PC-3 (cell line): ENCODE measurements at places on chromosomes 4 and X. TPM values are rescaled to one million over a fixed set of nuclear protein-coding genes. Genes with fewer than 3 reads are reported as not detected.

GRCh38 chr4:26964994-26965393 lies 104.4 kb downstream of the STIM2 start:
- no peak for DNase-seq

DNA sequence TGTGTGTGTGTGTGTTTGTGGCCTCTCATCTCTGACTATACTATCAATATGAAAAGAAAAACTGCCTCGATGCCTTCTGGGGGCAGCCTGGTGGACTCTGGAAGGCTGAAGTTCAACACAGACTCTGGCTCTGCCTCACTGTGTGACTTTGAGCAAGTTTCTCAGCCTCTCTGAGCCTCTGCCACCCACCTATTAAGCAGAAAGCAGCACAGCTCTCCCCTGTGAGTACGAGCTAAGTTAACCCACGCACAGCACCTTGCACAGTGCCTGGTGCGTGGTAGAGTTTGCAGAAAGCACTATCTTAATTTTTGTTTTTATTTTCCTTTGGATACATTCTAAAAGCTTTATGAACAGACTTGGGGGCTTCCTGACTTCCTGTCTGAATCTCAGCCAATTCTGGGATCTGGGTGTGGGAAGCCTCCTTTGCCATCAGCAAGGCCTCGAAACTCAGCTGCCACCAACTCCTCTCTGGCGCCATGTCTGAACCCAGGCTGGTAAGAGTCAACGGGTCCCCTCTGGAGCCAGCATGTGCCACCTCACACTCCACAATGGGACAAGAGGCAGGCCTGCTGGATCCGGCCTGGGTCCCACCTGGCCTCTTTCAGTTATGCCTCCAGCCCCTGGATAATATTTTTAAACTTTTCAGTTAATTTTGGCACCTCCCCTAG lies 57.3 kb downstream of the JAKMIP1 start:
- no peak for DNase-seq

GRCh38 chrX:53824686-53825085 lies 138.2 kb upstream of the HUWE1 start:
- no peak for DNase-seq

GRCh38 chr4:1727117-1728031 lies 6.1 kb downstream of the TACC3 start:
- DNase-seq, result peak; percentile 89

DNA sequence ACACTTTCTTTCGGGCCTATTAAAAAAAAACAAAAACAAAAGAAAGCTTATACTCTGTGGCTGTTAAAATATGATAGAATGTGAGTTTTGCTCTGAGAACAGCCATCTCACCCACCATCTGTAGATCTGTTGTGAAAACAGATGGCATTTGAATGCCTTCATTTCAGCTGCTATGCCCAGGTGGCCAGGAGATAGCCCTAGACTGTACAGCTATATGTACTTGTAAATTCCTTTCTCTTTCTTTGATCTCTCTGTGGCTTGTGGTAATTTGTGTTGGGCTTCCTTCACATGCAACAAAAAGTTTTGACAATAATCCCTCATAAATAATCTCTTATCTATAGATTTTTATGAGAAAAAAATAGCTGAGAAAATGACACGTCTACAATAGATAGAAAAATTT lies 38.1 kb downstream of the PNPLA4 start:
- DNase-seq, result no peak

DNA sequence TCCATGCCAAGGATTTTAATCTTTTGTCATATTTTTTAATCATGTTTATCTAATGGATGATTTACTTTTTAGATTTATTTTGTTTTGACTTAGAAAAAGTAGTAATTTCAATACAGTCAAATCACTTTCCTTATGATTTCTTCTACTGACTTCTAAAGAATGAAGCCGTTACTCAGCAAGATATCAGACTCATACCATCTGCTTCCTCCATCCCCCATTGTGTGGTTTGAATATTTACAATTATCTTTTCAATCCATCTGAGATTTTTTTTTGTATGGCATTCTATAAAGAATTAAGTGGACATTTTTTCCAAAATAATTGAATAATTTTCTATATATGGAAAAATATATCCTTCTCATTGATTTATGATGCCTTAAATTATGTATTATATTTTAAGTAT lies 565.4 kb upstream of the ATOH1 start:
- no peak for DNase-seq

DNA sequence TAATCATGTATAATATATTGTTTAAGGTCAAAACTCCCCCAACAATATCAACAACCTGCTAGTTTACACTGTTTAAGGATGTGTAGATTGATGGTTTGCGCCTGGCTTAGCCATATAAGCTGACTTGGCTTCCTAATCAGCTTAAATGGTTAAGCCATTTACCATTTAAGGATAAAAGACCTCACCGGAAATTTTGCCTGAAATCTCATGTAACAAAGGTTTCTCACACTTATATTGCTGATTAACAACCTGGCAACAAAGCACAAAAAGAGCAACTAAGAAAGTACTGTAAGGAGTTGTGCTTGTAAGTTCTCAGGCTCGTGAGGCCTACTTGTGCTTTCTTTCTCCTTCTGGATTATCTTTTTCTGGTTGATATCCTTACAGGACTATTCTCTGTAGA lies 485.2 kb downstream of the GABRG1 start:
- DNase-seq, result no peak

DNA sequence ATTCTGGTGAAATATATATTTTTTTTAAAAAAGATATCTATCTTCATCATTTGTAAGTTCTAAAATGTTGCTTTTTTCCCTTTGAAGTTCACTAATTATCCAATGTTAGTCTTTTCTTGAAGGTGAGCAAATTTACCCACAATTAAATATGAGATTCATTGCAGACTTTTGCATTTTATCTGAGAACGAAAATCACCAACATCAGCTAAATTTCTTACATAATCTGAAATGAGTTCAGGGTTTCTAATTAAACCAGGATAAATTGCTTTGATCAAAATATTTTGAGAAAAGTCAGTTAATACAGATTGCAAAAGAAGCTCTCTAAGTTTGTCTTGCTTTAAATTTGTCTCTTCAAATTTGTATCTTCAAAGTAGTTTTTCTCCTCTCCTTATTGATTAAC lies 486.4 kb upstream of the FSTL5 start:
- no peak for DNase-seq

DNA sequence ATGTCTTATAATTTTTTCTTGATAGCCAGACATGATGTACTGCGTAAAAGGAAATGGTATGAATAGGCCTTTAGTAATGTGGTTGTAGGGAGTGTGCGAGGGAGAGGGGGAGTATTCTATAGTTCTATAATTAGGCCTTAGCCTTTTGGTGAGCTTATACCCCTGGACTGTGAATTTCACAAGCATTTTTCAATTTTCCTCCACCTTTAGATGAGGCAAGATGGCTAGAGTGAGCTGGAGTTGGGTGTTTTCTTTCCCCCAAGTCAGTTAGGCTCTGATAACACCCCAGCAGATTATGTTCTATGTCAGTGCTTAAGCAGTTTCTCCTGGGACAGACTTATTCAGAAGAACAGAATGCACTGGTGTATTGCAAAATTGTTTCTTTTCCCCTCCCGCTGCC lies 210.2 kb upstream of the NPY2R start:
- DNase-seq, result no peak

DNA sequence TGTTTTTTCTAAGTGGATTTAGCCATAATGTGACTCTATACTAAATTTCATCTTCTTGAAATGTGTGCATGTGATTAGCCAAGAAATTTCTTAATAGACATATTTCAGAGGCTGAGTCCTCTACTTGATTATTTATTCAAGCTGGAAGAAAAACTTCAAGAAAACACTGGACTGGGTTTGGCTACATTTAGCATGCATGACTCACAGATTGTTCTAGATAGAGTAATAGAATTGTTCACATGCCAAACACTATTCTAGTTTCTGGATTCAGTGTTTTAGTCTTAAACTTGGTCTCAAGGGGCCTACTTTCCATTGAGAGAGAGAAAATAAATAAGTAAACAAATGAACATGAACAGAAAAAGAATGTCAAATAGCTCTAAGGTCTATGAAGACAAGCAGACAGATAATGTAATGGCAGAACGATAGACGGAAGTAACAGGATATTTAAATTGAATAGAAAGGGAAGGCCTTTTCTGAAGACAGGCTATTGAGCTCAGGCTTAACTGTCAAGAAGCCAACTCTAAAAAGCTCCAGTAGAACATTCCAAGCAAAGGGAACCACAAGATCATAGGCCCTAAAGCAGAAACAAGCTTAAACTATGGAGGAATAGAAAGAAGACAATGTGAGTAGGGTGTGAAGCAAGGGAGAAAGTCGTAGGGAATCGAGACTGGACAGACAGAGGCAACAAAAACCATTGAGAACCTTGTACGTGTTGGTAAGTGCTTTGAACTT lies 104.6 kb downstream of the TMEM144 start:
- peak; percentile 88 for DNase-seq

- no peak for DNase-seq
Observed at GRCh38 chrX:39581411-39581810, 516.3 kb downstream of the BCOR start.

DNA sequence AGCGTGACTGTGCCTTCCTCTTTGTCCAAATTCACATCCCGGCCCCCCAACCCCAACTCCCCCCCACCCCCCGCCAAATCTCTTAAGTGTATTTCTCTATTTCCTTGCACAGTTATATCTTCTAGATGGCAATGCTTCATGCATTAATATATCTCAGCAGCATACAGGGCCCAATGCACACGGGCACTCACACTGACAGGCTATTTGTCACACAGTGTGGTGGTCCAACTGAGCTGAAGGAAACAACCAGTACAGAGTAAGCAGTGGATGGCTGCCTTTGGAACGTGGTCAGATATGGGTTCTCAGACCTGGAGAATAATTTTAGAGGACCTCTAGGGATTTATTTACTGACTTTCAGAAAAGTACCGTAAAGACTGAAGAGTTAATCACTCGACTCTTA lies 681 bp downstream of the EXOC1 start:
- peak; percentile 14 for DNase-seq

GRCh38 chr4:24809376-24809775 lies 14.0 kb downstream of the SOD3 start:
- DNase-seq, result peak; percentile 3

GRCh38 chrX:78283511-78283910 lies 43.9 kb downstream of the CYSLTR1 start:
- DNase-seq, result no peak

DNA sequence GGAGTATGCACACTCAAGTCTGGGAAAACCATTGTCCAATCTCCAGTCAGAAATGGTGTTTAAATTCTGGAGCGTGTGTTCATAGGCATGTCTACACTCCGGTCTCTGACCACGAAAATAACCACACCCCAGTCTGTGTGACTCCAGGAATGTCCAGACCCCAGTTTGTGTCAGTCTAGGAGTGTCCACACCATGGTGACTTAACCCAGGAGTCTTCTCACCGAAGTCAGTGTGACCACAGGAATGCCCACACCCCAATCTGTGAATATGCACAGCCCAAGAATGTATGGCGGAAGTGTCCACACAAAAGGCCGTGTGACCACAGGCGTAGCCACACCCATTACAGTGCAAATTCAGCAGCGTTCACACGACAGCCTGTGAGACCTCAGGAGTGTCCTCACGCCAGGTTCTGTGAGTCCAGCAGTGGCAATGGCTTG lies 11.4 kb downstream of the FTSJ1 start:
- DNase-seq, result peak; percentile 97

DNA sequence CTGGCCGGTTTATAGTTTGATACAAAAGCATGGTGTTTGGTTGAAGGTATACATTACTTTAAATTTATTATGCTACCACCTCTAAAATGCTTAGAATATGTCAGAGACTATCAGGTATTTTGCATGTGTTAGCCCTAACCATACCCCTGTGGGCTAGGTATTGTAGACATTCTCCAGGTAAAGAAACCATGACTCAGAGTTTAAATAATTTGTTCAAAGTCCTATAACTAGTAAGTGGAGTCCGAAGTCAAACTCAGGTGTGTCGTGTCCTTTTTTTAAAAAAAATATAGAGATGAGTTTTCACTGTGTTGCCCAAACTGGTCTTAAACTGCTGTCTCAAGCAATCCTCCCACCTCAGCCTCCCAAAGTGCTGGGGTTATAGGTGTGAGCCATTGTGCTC lies 12.4 kb downstream of the LAP3 start:
- no peak for DNase-seq

GRCh38 chrX:38055170-38055847 lies 49.0 kb downstream of the SYTL5 start:
- DNase-seq, result peak; percentile 73

GRCh38 chrX:38959736-38960135 lies 158.5 kb downstream of the MID1IP1 start:
- no peak for DNase-seq

GRCh38 chr4:59920416-59920815 lies 1279.7 kb upstream of the ADGRL3 start:
- DNase-seq, result no peak

- DNase-seq, result no peak
Observed at GRCh38 chr4:184280591-184281071, 63.0 kb upstream of the ENPP6 start.

GRCh38 chrX:132004728-132005127 lies 18.4 kb upstream of the STK26 start:
- DNase-seq, result no peak

DNA sequence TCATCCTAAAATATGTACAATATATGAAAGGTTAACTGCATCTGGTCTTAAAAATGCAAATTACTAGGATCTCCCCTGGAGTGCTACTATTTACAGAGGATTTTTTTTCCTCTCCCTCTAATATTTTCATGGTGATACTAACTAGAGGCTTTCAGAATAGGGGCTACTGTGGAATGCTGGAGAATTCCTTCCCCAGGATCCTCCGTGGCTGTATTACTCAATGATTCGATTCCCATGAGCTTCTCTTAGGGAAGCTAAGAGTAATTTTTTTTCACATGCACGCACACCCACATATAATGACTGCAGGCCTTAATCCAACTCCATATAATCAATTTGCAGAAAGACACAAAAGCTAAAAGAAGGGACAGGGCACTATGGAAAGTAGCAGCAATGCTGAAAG lies 184.7 kb downstream of the ARHGAP6 start:
- DNase-seq, result no peak

DNA sequence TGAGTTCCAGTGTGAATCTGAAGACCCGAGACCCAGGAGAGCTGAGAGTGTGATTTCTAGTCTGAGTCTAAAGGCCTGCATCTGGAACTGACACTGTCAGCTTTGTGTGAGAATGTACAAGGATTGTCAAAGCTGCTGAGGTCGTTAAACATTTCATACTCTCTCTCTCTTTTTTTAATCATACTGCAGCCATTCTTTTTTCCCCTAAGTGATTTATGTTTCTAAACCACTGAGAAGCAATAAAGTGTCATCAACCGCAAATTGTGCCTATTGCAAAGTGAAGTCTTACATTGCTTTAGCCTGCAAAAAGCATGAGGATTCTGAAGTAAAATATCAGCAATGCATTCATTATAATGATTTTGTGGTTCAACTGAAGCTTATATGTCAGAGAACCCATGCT lies 106.0 kb downstream of the ASMT start:
- no peak for DNase-seq

FGFBP1 gene
- 80.5 and 133 TPM in 2 replicates for total RNA-seq

NMU gene
- total RNA-seq, result 28.5 and 40.2 TPM in 2 replicates

FREM3 gene
- total RNA-seq, result not detected in 2 replicates

RNF212 gene
- not detected in 2 replicates for total RNA-seq

PCSK1N gene
- 135 and 177 TPM in 2 replicates for total RNA-seq

CABS1 gene
- total RNA-seq, result not detected in 2 replicates

CORIN gene
- not detected in 2 replicates for total RNA-seq

PARM1 gene
- 2.9 and 4.5 TPM in 2 replicates for total RNA-seq

TRIM61 gene
- total RNA-seq, result not detected in 2 replicates

IDUA gene
- 10.1 and 10.3 TPM in 2 replicates for total RNA-seq

BMX gene
- not detected in 2 replicates for total RNA-seq

HELT gene
- not detected in 2 replicates for total RNA-seq

LRRC66 gene
- 0.58 and 1.1 TPM in 2 replicates for total RNA-seq

RS1 gene
- total RNA-seq, result not detected in 2 replicates

CCNB3 gene
- 0.33 and 2.1 TPM in 2 replicates for total RNA-seq

SOWAHD gene
- total RNA-seq, result 2.3 and 2.5 TPM in 2 replicates

MAGEB18 gene
- 0.11 TPM in 1 of 2 replicates, not detected in the other for total RNA-seq

SATL1 gene
- total RNA-seq, result not detected in 2 replicates
